ENCODE measurements at places on chromosomes 5 and 9. TPM values are rescaled to one million over a fixed set of nuclear protein-coding genes. Genes with fewer than 3 reads are reported as not detected.

GRCh38 chr9:841371-842209, at the start of gene DMRT1:
Gene DMRT1 (plus strand): TSS chr9:841697. CDS start chr9:841839, 142 bp downstream.
- no peaks in the 10 kb centered on the region for H3K36me3 ChIP-seq
- no peak within 1 kb of the TSS for H3K4me3 ChIP-seq
- no peaks in the 10 kb centered on the region for H3K4me1 ChIP-seq
- H3K27me3 ChIP-seq, result peaks cover 4% of the 10 kb centered on the region
- no peak within 1 kb of the TSS for H3K27ac ChIP-seq

Gene MEGF10
- total RNA-seq, result not detected

DNA sequence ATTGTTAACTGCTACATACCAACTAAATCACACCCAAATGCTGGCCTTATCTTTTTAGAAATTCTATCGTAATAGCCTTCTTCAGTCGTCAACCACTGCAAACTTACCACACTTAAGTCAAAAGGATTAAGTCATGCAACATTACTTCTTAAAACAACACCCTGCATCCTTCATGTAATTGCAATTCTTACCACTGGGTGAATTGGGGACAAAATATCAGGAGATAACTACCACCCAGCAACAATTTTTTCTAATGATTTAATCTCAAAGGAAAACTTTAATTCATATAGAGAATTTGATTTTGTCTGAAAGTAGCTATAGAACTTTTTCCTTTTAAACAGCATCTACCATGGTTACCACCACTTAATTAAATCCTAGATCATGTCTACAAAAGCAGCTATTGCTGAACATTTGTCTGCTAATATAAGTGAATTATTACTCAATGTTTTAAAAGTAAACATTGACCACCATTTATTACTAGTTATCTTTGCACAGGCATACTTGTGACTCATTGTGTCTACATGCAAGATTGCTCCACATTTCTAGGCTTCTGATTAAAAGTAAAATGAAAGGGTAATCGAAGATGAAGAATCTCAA, 10.5 kb downstream of the MLLT3 start:
- H3K4me3 ChIP-seq, result no peak overlapping the region
- DNase-seq, result peak; percentile 25
- no peaks in the 10 kb centered on the region for H3K36me3 ChIP-seq
- H3K27ac ChIP-seq, result no peak overlapping the region
- no peaks in the 10 kb centered on the region for H3K27me3 ChIP-seq
- peaks cover 32% of the 10 kb centered on the region for H3K4me1 ChIP-seq

DNA sequence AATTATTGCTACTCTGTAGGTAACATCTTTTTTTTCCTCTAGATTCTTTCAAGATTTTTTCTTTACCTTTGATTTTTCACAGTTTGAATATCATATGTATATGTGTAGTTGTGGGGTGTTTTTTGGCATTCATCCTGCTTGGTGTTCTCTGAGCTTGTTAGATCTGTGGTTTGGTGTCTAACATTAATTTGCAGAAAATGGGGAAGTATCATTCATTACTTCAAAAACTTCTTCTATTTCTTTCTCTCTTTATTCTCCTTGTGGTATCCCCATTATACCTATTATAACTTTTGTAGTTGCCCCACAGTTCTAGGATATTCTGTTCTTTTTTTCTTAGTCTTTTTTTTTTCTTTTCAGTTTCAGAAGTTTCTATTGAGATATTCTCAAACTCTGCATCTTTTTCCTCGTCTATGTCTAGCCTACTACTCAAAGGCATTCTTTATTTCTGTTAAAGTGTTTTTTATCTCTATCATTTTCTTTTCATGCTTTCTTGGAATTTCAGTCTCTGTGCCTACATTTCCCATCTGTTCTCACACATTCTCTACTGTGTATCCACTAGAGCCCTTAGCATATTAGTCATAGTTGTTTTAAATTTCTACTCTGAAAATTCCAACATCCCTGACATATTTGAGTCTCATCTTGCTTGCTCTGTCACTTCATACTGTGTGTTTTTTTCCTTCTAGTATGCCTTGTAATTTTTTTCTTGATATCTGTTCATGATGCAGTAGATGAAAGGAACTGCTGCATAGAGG, 60.1 kb upstream of the GNA14 start:
- no peak overlapping the region for H3K4me3 ChIP-seq
- H3K36me3 ChIP-seq, result no peaks in the 10 kb centered on the region
- no peaks in the 10 kb centered on the region for H3K27me3 ChIP-seq
- no peak for DNase-seq

DNA sequence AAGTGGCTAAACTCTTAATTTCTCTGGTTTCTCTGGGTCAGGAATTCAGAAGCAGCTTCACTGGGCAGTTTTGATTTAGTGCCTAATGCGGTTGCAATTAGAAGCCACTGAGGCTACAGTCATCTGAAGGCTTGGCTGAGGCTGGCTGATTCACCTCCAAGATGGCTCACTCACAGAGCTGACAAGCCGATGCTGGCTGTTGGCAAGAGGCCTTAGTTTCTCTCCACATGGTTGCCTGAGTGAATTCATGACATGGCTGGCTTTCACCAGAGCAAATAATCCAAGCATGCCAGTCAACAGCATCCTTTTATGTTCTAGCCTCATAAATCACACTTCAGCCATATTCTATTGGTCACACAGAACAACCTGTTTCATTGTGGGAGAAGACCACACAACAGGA, 2.8 kb upstream of the CDK7 start:
- H3K27ac ChIP-seq, result no peak overlapping the region
- H3K4me3 ChIP-seq, result no peak overlapping the region
- peaks cover 9% of the 10 kb centered on the region for H3K4me1 ChIP-seq
- DNase-seq, result no peak
- H3K27me3 ChIP-seq, result no peaks in the 10 kb centered on the region

DNA sequence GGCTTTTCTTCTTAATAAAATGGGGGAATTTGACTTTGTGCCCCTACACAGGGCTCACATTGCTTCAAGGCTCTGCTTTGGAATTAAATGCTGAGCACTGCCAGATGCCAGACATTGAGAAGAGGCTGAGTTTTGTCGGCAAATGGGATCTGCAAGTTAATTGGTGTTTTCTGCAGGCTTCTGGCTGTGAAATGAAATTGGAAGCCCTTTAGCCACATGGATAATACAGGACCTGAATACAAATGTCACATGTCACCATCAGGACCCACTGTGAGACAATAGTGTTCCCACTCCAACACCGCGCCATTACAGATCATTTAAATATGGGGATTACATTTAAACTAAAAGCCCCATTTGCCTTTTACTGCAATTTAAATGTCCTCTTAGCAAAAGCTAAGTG, 164.4 kb downstream of the ZSWIM6 start:
- H3K27me3 ChIP-seq, result no peaks in the 10 kb centered on the region
- no peak overlapping the region for H3K27ac ChIP-seq
- peaks cover 3% of the 10 kb centered on the region for H3K36me3 ChIP-seq
- H3K4me3 ChIP-seq, result no peak overlapping the region
- no peak for DNase-seq

DNA sequence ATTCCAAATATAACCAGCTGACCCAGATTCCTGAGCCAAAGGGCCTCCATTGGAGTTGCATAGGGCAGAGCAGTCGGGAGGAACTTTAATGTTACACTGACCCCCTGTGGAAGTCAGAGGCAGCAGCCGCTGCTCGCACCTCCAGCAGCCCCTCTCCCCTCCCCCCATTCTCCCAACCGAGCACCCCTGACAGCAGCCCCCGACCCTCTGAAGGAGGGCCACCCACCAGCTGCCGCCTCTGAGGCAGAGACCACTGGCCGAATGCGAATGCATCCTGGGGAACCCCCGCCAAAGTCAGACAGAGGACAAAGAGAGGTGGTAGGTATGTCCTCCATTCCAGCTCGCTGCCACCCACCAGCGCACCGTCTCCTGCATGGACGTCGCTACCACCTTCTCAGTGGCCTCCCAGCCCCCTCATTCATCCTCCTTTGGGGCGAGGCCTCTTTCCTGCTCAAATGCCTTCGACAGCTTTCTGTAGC, 231.0 kb downstream of the CDK5RAP2 start:
- DNase-seq, result no peak
- H3K27me3 ChIP-seq, result no peaks in the 10 kb centered on the region
- H3K36me3 ChIP-seq, result no peaks in the 10 kb centered on the region

Gene ZDHHC12
- total RNA-seq, result 24.7 TPM

DNA sequence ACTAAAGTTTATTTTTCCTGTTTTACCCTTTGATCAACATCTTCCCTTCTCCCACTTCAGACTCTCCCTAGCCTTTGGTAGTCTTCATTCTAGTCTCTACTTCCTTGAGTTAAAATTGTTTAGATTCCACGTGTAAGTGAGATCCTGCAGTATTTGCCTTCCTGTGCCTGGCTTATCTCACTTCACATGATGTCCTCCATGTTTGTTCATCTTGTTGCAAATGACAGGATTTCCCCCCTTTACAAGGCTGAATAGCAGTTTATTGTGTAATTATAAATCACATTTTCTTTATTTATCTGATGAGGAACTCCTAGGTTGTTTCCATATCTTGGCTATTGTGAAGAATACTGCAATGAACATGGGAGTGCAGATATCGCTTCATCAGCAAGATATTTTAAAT, 461.7 kb downstream of the CHSY3 start:
- no peaks in the 10 kb centered on the region for H3K27me3 ChIP-seq
- H3K27ac ChIP-seq, result no peak overlapping the region
- no peak for DNase-seq
- H3K36me3 ChIP-seq, result no peaks in the 10 kb centered on the region

Gene PCDHB4
- total RNA-seq, result 0.19 TPM

Gene FCN2
- not detected for total RNA-seq

- no peak for DNase-seq
- no peak overlapping the region for H3K27ac ChIP-seq
- no peaks in the 10 kb centered on the region for H3K36me3 ChIP-seq
- H3K27me3 ChIP-seq, result no peaks in the 10 kb centered on the region
These were observed 659.4 kb upstream of the ADAMTS16 start for GRCh38 chr5:4480528-4481349.
